ENCODE measurements at places on chromosomes 16 and 17.

DNA sequence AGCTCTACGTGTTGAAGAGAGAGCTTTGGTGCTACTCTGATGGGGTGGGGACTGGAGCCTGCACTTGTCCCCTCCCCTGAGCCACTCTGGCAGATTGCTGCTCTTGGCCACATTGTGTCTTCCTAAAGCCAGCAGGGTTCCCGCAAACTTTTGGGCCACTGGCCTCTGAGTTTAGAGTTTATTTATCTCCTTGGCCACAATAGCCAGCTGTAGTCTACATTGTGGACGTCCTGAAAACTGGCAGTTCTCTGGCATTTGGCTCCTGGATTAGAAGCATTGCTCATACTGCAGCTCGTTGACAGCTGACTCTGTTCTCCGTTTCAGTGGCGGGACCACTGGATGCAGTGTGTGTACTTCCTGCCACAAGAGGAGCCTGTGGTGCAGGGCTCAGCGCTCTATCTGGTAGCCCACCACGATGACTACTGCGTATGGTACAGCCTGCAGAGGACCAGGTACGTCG lies 34.6 kb downstream of the PRMT7 start:
- no peak for DNase-seq

DNA sequence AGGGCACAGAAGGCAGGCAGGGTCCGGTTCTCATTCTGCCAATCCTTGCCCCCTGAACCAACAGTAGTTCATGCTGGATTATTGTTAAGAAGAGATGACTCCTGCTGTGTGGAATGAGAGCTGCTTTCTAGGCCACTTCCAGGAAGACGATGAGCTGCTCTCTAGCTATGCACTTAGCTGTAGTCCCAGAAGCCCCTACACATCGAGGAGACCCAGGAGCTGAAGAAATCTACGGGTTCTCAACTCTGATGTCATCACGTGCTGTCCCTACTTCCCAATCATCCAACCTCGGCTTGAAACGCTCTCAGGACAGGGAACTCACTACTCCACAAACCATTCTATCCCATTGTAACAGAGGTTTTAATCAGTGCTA lies 29.0 kb upstream of the EMP2 start:
- no peak for DNase-seq

- no peak for DNase-seq
These were observed 151.9 kb upstream of the MAF start for GRCh38 chr16:79752396-79752795.

DNA sequence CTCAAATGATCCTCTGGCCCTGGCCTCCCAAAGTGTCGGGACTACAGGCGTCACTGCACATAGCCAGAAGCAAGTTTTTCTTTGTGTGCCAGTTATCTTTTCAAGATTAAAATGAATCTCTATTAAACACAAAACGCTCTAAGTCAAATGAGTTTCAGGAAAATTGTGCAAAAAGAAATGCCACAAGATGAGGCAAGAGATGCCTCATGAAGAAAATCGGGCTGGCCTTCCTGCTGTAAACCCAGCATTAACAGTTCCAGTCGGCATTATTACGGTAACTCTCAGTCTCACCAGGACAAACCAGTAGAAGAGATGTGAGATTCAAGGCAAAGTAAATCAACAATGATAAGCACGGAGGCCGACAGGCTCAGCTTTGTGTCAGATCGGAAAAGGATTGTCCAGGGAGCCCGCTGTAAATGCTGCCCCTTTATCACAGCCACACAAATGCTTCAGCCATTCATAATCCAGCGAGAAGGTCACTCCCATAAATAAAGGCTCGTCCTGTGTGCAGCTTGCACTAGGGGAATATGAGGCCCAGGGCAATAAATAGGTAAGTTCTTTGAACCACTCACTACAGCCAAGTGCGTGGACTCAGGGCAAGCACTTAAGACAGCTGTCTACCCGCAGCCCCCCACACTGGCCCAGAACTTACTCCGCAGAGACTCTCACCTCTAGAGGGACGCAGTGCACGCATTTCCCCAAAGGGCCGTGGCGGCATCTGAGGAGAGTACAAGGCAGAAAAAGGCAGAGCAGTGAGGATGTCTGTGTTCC lies 27.2 kb downstream of the NPLOC4 start:
- no peak for DNase-seq

GRCh38 chr17:59487161-59487873 lies 78.1 kb upstream of the DHX40 start:
- DNase-seq, result no peak

DNA sequence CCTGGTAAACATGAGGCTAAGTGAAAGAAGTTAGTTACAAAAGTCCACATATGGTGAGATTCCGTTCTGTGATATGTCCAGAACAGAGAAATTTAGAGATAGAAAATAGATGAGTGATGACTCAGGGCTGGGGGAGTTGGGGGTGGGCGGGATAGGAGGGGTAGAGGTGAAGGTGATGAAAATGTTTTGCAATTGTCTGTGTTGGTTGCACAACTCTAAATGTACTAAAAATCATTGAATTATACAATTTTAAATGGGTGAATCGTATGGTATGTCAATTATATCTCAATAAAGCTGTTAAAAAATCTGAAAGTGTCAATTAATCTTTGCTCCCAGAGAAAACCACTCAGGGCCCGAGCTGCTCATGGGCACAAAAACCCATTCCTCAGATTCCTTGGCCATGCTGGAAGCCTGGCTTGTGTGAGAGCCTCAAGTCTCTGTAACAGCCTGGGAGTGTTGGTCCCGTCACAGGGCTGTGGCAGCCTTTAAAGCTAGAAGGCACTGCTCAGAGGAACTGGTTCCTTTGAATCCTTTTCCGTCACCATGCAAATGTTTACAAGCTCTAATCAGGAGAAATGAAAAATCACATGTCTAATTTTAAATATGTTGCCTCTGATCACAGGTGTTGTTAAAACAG lies 225.3 kb downstream of the WWOX start:
- DNase-seq, result no peak

DNA sequence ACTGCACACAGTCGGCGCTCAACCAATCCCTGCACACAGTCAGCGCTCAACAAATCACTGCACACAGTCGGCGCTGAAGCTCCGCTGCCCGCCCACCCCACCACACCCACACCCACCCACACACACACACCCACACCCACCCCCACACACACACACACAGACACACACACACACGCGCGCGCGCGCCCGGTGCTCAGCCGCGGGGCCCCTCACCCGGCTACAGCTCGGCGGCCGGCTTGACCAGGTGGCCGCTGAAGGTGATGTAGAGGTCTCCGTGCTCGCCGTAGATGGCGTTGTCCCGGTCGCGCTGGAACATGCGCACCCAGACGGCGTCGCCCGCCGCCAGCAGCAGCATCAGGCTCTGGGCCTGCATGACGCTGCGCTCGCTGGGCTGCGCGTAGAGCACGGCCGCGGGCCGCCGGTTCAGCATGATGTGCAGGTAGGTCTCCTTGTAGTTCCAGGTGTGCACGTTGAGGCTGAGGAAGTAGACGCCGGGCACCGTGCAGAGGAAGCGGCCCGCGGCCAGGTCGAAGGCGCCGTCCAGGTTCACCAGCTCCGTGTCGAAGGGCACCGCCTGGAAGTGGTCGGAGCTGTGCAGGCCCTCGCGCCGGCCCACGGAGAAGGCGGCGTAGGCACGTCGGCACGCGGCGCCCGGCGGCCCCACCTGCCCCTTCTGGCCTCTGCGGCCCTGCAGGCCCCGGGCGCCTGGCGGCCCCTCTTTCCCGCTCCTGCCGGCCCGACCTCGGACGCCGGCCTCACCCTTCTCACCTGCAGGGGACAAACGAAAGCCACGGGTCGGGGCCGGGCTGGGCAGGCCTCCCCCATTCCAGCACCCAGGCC lies 2.5 kb downstream of the C1QTNF8 start:
- no peak for DNase-seq

GRCh38 chr17:80649672-80650330 lies 105.2 kb downstream of the RPTOR start:
- peak; percentile 50 for DNase-seq

GRCh38 chr16:363766-364490 lies 6.4 kb downstream of the MRPL28 start:
- no peak for DNase-seq

GRCh38 chr16:66751992-66752322 lies 548 bp upstream of the DYNC1LI2 start:
- no peak for DNase-seq

- DNase-seq, result no peak
These were observed 257.1 kb upstream of the DYNLRB2 start for GRCh38 chr16:80283466-80284392.

DNA sequence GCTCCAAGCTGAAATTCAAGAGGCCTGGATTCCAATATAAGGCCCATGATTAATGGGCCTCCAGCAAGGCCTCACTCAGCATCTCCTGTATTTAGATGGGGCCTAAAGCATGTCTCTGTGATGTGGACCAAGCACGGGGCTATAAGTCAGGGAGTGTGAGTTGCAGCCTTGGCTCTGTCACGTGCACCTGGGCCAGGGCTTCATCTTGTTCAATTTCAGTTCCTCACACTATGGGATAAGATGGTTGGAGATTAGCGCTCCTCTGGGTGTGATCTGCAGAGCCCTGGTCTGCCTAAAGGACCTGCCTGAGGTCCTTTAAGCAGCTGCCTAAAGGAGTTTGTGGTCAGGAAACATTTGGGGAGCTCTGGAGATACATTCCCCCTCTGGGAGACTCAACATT lies 25.2 kb downstream of the KLHL36 start:
- no peak for DNase-seq

- DNase-seq, result no peak
These were observed 2.8 kb downstream of the CAPN15 start for GRCh38 chr16:530111-530817.

DNA sequence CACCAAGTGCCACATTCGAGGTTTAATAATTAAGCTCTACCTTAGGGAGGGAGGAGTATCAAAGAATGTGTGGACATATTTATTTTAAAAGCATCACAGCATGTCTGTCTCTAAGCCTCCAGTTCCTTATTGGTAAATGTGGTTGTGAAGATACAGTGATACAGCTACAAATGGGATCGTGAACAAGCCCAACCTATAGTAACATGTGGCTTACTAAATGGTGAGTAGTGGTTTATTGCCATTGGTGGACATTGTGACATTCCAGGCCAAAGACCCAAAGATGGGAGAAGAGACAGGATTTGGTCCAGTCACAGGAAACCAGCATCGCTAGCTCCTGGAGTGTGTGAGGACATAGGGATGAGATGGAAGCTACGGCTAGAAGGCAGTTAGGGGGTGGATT lies 51.2 kb downstream of the IQCK start:
- DNase-seq, result no peak

DNA sequence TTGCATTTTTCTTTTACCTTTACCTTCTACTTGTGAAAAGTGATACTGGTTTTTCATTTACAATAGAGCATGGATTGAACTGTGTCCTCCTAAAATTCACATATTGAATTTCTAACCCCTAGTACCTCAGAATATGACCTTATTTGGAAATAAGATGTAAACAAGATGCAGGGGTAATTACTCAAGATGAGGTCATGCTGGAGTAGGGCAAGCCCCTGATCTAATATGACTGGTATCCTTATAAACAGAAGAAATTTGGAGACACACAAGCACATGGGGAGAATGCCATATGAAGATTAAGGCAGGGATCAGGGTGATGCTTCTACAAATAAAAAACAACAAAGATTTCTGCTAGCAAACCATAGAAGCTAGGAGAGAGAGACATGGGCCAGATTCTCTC lies 12.2 kb downstream of the MYH13 start:
- DNase-seq, result no peak

DNA sequence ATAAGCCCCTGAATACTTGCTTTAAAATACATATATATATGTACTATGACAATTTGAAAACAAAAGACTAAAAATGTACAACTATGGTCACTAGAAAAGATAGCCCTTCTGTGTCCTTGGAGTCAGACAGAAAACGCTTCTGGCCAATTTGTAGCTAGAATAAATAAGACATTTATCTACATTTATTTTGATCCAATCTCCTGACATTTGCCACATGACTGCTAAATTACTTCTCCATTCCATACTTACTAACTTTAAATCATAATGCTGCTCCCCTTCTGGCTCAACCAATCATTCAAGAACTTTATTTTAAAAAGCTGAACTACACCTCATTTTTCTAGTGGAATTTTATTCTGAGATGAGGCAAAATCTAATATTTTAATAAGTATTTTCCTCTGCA lies 65.8 kb downstream of the CYTH1 start:
- no peak for DNase-seq

All from uterus (tissue), 4 donors.